ENCODE measurements at places on chromosomes 13 and 19.

GRCh38 chr19:4622695-4623421 is 16.5 kb upstream of the TNFAIP8L1 start:
- H3K4me1 ChIP-seq, result peaks cover 6% of the 10 kb centered on the region
- no peak for DNase-seq
- H3K36me3 ChIP-seq, result no peaks in the 10 kb centered on the region

DNA sequence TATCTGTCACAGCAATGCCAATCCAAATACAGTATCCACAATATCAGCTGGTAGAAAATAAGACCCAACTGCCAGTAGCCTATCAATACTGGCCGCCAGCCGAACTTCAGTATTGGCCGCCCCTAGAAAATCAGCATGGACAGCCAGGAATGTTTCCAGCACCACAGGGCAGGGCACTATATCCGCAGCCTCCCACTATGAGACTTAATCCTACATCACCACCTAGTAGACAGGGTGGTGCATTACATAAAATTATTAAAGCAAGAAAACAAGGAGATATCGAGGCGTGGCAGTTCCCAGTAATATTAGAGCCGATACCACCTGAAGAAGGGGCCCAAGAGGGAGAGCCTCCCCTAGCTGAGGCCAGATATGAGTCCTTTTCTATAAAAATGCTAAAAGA is 111.3 kb downstream of the ZNF486 start:
- H3K4me3 ChIP-seq, result no peak overlapping the region
- no peak for DNase-seq
- no peaks in the 10 kb centered on the region for H3K27me3 ChIP-seq
- H3K4me1 ChIP-seq, result peaks cover 24% of the 10 kb centered on the region
- H3K27ac ChIP-seq, result no peak overlapping the region

DNA sequence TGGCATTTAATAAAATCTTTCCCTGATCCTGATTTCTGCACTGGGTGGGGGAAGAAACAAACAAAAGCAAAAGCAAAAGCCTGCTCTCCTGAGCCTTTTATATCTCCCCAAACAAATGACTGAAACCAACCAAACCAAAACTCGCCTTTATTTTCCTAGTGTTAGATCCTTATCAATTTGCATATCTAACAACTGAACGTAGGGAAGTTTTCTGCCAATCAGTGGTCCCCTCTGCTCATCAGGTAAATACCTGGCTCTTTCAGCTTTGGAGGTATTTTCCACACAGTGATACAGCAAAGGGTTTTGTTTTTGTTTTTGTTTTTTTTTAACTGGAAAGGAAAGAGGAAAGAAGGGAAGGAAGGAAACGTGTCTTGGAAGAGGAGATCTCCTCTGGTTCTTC is 3.3 kb downstream of the AMER2 start:
- H3K4me3 ChIP-seq, result peak overlapping the region; percentile 24
- H3K4me1 ChIP-seq, result peaks cover 14% of the 10 kb centered on the region
- H3K36me3 ChIP-seq, result no peaks in the 10 kb centered on the region
- H3K27ac ChIP-seq, result no peak overlapping the region
- no peak for DNase-seq

GRCh38 chr19:47609906-47610894 is 1.3 kb downstream of the BICRA start:
- peaks cover 4% of the 10 kb centered on the region for H3K36me3 ChIP-seq
- peak overlapping the region; percentile 91 for H3K4me3 ChIP-seq
- H3K27ac ChIP-seq, result peak overlapping the region; percentile 95

DNA sequence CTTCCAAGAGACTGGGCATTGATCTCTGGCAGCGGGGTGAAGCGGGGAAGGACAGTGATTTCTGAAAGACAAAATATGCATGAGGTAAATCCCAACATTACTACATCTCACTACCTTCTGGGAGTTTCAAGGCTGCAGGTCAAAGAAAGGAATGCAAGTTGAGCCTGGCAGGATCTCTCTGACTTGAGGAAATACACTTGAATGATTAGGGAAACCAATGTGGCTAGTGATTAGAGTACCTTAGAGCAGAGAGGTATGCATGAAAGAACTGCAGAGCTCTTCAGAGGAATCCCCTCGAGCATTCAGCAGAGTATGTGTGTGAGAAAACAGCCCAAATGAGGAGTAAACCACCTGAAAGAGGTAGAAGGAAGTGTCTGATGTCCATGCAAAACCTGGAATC is 2874.1 kb upstream of the PCDH20 start:
- H3K27me3 ChIP-seq, result no peaks in the 10 kb centered on the region
- no peak overlapping the region for H3K27ac ChIP-seq
- peaks cover 8% of the 10 kb centered on the region for H3K4me1 ChIP-seq
- no peak for DNase-seq
- no peak overlapping the region for H3K4me3 ChIP-seq
